ENCODE measurements at places on chromosomes 13 and 19.

- DNase-seq = no peak
These were observed 1.5 kb upstream of the ERICH4 start for GRCh38 chr19:41441321-41441945.

DNA sequence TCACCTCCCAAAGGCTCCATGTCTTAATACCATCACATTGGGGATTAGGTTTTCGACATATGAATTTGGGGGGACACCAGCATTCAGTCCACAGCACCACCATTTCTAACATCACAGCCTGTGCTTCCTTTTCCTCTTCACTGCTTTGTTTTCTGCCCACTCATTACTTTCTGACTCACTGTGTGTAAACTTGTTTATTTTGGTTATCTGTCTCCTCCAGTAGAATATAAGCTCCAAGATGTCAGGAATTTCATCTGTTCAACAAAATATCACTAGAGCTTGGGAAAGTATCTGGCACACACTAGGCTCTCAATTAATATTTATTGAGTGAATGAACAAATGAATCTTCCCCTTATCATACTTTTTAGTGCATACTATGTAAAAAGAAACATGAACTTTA, 152.0 kb downstream of the NUFIP1 start:
- no peak for DNase-seq

DNA sequence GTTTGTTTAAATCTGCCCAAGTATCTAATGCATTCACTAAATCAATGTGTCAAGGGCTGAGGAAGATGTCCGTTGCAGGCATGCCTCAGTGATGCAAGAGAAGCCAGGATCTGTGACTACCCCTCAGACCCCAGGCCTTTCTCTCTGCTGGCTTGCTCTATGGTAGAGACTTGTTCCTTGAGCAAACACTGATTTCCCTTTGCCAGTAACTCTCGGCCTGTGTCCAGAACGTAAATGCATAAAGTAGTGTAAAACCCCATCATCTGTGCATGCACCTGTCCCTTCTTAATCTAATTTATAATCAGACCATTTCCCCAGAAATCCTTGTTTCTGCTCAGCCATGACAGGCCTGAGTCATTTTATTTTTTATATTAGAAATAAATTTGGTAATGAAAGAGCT, 28.7 kb upstream of the FRY start:
- no peak for DNase-seq

DNA sequence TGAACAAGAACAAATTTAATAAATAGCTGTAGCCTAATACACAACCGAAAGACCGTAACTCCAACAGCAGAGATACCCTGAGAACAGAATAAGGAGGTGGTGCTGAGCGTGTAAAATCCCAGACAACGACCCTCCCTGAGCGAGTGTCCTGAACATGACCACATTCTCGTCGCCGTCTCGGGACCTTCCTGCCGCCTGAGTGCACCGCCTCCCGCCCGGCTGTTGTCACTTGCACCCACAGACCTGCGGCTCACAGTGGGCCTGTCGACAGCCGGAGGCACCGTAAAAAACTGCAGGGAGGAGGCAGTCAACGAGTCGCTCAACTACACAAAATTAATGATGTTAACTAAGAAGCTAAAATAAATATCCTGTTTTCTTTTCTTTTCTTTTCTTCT, 35.8 kb upstream of the GRTP1 start:
- no peak for DNase-seq
